Fibroblast of skin of abdomen (primary cell): ENCODE measurements at places on chromosomes 12 and 14.

DNA sequence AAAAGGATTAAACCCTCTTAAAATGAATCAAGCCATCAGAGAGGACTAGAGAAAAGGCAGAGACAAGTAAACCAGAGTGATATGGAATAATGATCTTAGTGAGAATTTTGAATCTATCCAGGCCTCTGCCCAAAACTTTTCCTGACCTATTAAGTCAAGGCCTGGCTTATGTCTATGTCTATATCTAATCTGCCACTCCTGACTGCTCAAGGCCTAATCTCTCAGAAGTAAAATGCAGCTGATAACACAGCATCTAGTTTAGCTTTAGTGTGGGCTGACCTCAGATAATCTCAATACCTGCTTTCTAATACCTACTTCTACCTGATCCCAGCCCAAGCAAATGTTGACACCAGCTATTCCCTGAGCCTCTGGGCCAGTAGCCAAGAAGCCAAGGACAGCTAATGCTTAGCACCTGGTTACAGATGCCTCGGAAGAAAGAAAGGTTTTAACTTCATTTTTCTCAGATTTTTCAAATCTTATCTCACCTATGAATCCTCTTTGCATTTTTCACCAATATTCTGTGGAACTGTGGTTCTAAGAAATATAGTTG lies 1472.5 kb upstream of the SEL1L start:
- no peak for DNase-seq

DNA sequence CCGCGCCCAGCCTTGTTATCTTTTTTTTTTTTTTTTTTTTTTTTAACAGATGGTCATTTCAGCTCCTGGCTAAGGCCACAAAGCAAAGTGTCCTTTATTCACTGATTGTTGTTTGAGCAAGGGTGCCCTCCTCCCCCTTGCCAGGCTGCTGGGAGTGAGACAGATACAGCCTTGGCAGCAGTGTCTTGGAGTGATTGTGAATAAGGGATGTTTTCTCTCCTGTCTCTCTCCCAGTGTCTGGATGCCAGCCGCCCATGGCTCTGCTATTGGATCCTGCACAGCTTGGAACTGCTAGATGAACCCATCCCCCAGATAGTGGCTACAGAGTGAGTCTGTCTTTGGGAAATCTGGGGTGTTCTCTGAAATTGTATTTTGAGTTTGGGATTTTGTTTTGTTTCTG lies 28.7 kb downstream of the FNTB start:
- no peak for DNase-seq

GRCh38 chr14:89616852-89617341 lies 199.9 kb upstream of the FOXN3 start:
- peak; percentile 42 for DNase-seq

- no peak for DNase-seq
Observed at GRCh38 chr12:108831309-108831991, 25.9 kb downstream of the SSH1 start.

- no peak for DNase-seq
Observed at GRCh38 chr12:66398931-66399910, 96.9 kb downstream of the HELB start.

DNA sequence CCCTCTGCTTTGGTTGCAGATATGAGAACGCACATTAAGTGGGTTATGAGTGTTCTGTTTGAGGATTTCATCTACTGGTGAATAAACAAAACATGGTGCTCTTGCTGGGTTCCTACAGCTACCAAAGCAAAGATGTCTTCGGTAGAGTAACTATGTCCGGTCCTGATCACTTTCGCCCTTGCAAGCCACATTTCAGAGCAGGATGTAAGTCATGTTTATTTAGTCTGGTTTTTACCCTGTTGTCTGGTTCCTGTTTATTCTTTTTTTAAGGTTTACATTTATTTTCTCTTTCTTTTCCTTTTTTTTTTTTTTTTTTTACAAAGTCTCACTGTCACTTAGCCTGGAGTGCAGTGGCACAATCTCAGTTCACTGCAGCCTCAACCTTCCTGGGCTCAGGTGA lies 99.2 kb downstream of the VEZT start:
- DNase-seq = no peak

DNA sequence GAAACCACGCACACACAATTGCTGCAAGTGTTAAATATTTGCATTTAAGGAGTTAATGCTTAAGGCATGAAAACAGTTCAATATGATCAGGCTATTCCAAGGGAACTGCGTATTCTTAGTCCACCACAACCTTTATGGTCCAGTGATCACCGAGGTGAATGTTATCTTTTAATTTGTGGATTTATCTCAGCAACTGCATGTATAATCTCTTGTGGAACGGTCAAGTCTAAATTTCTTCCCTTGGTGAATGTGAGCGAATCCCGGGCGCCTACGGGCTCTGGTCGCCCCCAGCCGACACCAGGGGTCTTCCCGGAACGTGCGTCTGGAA lies 999 bp upstream of the AK7 start:
- DNase-seq = no peak

DNA sequence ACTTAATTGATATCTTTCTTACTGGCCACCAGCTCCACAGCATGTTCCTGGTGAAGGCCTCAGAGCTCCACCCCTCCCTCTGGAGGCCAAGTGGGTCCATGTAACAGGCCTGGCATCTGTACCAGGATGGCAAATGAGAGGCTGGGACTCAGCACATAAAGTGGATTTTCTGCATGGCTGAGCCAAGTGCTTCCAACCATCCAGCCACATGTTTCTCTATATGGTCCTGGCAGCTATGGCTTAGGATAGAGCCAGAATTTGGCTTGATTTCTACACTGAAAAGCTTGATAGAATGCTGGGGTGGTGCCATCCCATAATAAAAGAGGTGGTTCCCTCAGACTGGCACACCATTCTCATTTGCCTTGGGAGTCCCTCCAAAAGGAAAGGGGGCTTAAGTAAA lies 94.1 kb downstream of the PAX9 start:
- DNase-seq = no peak

DNA sequence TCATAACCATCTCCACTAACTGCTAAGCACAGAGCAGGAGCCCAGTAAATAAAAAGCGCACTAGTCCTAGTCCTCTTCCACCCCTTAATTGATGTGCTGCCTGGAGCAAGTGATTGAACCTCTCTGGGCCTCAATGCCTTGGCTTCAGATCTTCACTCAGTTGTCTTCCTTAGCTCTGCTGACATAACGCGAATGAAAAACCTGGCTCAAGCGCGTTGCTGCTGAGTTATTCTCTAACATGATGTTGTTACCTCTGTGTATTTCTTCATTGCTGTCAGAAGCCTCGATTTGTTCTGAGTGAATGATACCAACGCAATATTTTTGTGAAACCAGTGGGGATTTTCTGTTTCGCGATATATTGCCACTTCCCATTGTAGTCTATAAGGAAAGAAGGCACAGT lies 185.1 kb upstream of the CCND2 start:
- DNase-seq = no peak

DNA sequence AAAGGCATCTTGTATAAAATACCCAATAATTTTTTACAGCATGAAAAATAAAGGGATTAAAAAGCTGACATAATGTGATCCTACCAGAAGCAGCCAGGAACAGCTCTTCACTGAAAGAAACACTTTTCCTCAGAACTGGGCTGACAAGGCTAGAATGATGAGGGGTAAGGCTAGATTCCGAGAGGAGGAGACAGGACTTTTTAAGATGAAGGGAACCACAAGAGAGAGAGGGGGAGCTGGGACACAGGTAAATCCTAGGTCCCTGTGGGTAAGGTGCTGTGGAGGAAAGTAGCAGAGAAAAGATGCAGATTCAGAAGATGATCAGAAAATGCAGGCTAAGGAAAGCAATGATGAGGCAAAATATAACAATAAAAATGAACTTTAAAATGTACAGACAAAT lies 29.5 kb downstream of the C2CD5 start:
- no peak for DNase-seq

DNA sequence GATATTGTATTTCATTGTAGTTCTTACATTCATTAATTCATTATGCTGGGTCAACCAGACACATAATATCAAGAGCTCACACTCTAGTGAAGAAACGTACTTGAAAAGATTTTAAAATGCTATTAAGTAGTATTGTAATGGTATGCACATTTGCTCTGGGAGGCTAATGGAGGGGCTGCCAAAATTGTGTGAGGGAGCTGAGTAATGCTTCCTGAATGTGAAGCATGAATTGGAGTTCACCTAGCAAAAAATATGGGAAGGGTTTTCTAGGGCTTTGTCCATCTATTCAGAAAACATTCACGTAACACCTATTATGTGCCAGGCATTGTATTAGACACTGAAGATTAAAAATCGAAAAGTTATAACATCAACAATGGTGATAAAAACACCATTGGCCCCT lies 403.8 kb upstream of the PDE3A start:
- peak; percentile 65 for DNase-seq
